Stimulated activated naive B cell treated with anti-CD40 and anti-IgM and Interleukin-4, amounts not matched to agents 10 μg/mL and 1 μg/mL and 100 μg/mL, for 72 hours (primary cell): ENCODE measurements at places on chromosomes 6 and 20.

DNA sequence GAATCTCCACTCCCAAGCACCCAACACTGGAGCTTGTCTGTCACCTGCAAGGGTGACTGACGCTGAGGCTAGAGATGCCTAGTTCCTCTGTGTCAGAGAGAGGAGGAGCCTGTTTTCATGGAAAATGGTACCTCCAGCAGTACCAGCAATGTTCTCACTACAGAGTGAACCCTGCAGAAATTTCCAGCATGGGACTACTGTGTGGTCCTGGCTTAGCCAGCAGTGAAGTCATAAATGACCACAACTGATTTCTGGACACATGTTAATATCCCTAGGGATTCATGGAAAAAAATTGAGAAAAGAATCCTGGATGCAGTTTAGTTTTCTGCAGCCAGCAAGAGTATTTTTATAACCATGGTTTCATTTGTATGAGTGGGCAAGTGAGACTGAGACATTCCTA lies 468.1 kb downstream of the CD83 start:
- no peak for DNase-seq

GRCh38 chr20:5539691-5540090 lies 210.5 kb upstream of the SHLD1 start:
- no peak for DNase-seq

DNA sequence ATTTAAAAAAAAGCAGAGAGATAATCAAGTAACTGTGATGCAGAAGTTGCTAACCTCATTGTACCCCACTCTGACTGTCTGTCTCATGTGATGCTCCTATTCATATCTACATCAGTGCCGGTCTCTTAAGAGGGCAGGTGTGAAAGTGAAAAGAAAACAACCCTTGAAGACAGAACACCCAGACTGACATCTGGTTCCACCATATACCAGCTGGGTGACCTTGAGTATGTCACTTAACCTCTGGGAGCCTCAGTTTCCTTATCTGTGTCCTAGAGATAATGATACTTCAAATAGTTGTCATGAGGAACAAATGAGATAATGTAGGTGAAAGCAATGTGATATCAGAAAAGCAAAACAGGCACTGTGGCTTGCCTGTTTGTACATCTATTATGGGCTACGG lies 426.8 kb upstream of the SOX4 start:
- DNase-seq, result no peak

- no peak for DNase-seq
Measured at GRCh38 chr6:44470746-44471145, 83.2 kb downstream of the CDC5L start.

GRCh38 chr20:14312001-14312400 lies 25.4 kb downstream of the FLRT3 start:
- DNase-seq, result no peak

GRCh38 chr6:30562470-30563425 lies 5.7 kb downstream of the PRR3 start:
- DNase-seq, result no peak

DNA sequence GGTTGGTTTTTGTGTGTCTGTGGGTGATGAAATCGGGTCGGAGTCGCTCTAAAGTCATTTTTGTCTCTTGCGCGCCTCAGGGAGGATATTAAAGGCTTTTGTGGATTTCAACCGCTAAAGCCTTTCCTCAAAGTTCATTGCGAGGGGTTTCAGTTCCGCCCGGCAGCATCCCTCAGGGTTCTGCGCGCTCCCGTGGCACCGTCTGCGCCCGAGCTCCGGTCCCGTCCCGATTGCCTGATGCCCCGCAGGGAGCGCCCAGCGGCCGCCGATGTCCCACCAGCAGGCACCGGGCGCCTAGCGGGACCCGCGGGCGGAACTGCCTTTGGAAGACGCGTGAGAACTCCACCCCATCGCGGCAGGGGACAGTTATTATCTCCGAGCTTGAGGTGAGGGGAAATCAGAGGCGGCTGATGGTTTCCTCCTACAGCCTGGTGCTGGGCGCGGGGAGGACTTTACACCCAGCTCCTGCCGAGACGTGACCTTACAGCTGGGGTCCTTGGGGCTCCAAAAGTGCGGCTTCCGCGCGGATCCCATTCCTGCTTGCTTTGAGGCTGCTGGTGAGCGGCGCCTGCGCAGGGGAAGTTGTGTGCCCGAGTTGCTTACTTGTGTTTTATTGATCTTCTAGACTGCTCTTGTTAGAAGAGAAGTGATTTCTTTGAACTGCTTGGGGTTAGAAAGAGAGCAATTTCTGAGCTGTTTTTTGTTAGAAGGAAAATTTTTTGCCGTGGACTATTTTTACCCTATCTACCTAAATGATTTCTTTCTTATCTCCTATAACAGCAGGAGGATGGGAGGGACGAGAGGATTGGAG lies 27.1 kb downstream of the ULBP1 start:
- DNase-seq, result peak; percentile 23

- DNase-seq, result no peak
Measured at GRCh38 chr6:147950623-147950987, 392.0 kb upstream of the SASH1 start.

- DNase-seq, result no peak
Measured at GRCh38 chr6:155121699-155122098, 126.6 kb downstream of the TIAM2 start.

DNA sequence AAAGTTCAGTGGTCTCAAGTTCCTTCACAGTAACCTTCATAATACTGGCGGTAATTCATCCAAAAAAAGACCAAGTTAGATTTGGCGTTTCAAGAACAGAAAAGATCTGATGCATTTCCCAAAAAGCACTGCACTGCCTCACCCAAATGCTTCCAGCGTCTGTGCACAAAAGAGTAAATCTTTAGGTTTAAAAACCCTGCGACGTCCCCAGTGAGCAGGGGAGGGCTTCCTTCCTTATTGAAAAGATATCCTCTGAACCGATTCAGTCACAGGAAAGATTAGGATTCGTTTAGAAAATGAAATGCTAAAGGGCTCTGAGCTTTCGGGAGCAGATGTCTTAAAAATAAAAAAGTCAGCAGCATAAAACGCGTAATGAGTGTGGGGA lies 654 bp downstream of the TBC1D7 start:
- DNase-seq, result no peak

- no peak for DNase-seq
Measured at GRCh38 chr6:42200035-42200434, 5.3 kb upstream of the GUCA1B start.

DNA sequence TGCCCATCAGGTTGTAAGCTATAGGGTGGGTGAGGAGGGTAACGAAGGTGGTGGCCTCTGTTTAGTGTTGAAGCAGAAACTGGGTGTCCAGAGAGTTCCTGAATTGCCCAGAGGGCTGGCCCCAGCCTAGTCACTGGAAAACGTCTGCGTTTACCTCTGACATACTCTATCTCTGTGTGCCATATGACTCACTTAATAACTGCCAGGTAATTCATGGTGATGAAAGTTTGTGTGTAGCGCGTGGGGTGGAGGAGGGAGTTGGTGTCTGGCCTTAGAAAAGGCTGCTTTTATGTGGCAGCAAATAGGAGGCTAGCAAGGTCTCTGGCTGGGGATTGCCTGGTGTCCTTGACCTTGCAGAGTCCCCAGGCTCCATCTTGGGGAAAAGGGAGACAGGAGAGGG lies 47.3 kb downstream of the SLC35D3 start:
- DNase-seq, result no peak

GRCh38 chr6:84123186-84123585 lies 89.6 kb downstream of the MRAP2 start:
- DNase-seq, result no peak
